Right renal pelvis (tissue), 4 donors: ENCODE measurements at places on chromosomes 4 and X.

- DNase-seq, result no peak
Observed at GRCh38 chrX:19540076-19540475, 24.8 kb upstream of the MAP3K15 start.

DNA sequence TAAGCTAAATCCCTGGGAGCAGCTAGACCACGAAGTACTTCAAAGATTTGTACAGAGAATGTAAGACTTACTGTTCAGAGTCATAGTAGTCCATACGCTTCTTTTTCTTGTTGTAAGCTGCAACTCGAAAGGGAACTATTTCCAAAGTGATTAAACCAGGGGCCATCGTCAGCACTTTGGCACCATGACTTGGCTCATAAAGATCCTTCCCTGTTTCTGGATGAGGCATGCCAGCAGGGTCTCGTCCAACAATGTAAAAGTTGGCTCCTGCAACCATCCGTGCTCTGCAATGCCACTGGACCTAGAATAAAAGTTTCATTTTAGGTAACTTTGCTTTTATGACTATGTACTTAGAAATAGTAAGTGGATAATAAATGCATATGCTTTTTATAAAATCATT lies 88.5 kb downstream of the PAPSS1 start:
- DNase-seq, result no peak

DNA sequence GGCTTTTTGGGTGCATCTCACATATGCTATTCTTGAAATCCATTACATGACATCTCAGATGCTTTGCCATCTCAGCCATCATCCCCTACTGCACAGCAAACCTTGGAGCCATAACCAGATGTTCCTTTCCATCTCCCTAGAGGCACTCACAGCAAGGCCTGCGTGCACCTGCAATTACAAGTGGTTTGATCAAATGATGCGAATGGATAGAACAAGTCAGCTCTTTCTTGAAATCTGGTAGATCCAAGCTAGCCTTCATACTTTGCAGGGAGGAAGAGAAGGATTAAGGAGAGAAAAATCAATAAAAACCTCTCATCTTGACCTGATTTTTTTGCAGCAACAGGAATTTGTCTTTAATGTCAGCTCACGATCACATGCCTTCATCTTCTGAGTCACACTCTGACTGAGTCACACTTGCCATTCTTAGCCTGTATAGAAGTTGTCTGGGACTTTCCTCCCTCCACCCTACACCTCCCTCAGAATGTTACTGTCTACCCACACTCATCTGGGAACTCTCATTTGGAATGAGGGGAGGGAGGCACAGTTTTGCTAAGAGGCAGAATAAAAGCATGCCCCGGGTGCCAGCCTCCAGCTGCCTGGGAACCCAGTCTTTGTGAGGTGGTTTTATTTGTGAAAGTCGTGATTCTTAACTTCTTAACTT lies 11.9 kb upstream of the TRIML1 start:
- no peak for DNase-seq

DNA sequence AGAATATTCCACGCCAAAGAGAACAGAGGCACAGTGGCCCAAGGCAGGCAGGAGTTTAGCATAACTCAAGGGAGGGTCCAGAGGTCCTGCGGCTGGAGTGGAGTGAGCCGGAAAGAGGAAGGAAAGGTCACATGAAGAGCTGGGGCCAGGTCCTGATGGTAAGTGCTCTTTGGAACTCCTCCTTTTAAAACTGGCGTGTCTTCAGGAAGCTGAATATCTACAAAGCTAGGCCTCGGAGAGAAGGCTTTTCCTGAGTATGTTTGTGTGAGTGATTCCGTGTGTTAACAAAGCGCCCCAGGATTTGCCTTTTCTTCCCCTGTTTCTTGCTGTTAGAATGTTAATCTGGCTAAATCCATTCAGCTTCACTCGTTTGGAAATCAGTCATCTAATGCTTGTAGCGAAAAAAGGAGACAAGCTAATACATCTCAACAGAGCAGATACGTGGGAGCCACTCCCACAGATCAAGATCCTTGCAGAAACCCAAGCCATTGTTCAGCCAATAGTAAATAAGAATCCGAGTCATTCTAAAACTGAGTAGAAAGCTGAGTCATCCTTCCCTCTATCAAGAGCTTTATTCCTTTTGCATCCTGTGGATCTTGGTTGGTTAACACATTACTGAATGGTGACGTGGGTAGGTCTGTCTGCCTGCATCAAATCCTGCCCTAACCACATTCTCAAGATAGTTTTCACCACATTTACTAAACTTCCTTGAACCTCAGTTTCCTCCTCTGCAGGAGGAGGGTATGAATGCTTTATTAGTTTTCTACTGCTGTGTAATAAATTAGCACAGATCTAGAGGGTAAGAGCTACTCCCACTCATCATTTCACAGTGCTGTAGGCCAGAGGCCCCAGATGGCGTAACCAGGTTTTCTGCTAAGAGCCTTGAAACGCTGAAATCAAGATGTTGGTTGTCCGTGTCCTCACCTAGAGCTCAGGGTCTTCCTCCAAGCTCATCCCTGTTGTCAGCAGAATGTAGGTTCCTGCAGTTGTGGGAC lies 43.2 kb upstream of the RBM47 start:
- DNase-seq, result no peak

DNA sequence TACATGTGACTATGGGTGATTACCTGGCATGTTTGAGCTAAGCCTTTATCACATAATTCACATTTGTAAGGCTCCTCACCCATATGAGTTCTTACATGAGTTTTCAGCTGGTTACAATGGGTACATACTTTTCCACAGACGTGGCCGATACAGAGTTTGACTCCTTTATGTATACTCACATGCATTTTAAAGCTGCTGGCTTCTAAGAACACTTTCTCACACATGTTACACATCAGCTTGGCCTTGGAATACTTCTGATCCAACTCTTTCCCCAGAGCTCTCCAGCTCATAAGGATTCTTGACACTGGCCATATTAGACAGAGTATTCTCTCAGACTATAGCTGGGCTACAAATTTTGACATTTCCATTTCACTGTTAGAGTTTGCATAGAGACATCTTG lies 66.3 kb downstream of the TAB3 start:
- no peak for DNase-seq

DNA sequence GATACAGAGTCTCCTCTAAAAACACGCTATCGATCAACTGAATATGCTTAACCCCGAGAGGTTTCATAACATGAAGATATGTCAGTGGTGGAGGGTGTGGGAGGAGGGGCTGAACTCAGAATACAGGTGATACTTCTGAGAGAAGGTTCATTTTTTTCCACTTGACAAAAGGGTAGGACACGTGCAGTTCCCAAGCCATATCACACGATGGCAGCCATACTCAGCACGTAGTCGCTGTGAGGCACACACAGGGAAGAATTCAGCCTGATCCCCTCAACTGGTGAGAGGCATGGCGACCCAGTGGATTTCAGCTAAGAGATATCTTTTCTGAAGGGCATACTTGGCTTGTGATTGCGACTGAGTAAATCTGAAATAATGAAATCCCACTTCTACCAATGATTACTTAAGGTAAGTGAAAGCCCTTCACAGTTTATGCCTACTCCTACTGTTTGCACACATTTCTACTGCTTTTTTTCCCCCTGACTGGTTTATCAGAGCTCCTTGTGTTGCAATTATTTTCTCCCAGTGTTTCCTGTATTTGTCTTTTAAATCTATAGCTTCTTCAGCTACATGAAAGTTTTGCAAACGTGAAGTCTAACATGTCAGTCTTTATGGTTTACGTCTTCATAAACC lies 133.1 kb downstream of the CORIN start:
- DNase-seq, result no peak

- DNase-seq, result no peak
Observed at GRCh38 chr4:98804403-98804802, 124.5 kb downstream of the EIF4E start.

GRCh38 chrX:53093177-53093655 lies 726 bp upstream of the KANTR start:
- no peak for DNase-seq

GRCh38 chr4:184617600-184618196 lies 31.5 kb downstream of the CASP3 start:
- DNase-seq, result no peak

DNA sequence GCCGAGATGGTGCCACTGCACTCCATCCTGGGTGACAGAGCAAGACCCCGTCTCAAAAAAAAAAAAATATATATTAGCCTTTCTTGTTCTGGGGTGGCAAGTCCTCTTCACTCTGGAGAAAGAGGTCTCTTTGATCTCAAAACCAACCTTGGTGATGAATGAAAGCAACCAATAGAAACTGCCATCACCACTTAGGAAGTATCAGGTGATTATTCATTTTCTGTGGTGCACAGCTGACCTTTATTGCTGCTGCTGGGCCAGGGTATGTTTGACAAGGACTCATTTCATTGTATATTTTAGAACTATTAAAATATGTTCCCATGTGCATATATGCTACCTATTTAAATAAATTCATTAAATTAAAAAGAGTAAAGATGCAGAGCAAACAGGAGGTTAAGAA lies 76.0 kb upstream of the KIT start:
- DNase-seq, result no peak
